Activated CD8-positive, alpha-beta T cell treated with anti-CD3 and anti-CD28 coated beads for 36 hours (primary cell): ENCODE measurements at places on chromosomes 2 and 18. TPM values are rescaled to one million over a fixed set of nuclear protein-coding genes. Genes with fewer than 3 reads are reported as not detected.

DNA sequence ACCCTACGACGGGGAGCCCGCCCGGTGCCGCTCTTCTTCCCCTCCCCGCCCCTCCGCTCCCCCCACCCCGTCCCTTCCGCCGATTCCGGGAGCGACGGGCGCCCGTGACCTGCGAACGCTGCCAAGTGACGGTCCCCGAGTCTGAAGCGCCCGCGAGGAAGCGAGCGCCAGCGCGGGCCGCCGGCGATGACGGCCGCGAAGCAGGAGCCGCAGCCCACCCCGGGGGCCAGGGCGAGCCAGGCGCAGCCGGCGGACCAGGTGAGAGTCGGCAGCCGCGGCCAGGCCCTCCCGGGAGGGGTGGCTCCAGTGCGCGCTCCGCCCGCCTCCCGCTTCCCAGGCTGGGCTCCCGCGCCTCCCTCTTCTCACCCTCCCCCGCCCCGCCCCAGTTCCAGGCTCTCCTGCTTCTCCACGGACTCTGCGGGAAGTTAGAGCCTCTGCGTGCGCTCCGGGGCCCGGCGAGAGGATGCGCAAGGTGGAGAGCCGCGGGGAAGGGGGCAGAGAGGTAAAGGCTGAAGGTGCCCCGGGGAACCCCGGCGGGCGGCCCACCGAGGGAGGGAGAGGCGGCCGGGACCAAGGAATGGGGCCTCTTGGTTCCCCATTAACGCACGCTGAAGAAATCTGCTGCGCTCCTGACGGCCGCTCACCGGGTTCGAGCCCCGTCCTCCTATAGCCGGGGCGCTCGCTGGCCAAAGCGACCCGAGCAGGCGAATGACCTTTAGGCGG lies 719.5 kb downstream of the DPP10 start:
- no peak for DNase-seq

CSRNP3 gene
- total RNA-seq: not detected

DNA sequence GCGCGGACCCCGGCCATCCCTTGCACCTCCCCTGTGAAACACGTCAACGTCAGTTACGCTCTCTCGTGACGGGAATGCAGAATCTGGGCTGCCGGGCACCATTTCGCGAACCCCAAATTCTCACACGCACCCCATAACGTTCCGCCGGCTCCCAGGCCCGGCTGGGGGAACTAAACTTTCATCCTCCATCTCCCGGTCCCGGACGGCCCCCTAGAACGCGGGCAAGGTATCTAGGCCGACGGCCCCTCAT lies 544 bp downstream of the DNAJC27 start:
- DNase-seq: peak; percentile 53

GREB1 gene
- 1.5 TPM for total RNA-seq

- DNase-seq: no peak
These were observed 29.4 kb upstream of the ASNSD1 start for GRCh38 chr2:189631849-189632248.

KIAA2012 gene
- not detected for total RNA-seq

NT5DC4 gene
- total RNA-seq: not detected

GRCh38 chr2:215136669-215137328 lies 1.6 kb downstream of the ABCA12 start:
- DNase-seq: peak; percentile 33

DNA sequence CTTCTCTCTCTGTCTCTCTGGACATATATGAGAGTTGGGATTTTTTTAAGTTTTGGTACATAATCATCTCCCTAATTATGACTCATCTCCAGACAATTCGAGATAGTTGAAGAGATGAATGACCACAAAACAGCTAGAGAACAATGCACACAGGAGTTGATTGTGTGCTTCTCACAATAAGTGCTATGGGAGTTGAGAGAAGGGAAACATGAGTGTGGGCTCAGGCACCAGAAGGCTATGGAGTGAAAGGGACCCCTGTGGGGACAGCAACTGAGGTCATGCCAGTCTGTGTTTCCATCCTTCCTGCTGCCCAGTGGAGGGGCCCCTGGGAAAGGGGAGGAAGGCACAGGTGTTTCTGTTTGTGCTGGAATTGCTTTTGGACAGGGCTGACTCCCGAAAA lies 6.5 kb upstream of the YWHAQ start:
- DNase-seq: no peak

- DNase-seq: no peak
These were observed 120.9 kb downstream of the MEP1B start for GRCh38 chr18:32310774-32311173.

SNORC gene
- total RNA-seq: 2.4 TPM

- DNase-seq: no peak
These were observed 7.1 kb downstream of the PKDCC start for GRCh38 chr2:42054714-42055430.

GRCh38 chr2:104375206-104375605 lies 478.7 kb upstream of the POU3F3 start:
- no peak for DNase-seq

DNA sequence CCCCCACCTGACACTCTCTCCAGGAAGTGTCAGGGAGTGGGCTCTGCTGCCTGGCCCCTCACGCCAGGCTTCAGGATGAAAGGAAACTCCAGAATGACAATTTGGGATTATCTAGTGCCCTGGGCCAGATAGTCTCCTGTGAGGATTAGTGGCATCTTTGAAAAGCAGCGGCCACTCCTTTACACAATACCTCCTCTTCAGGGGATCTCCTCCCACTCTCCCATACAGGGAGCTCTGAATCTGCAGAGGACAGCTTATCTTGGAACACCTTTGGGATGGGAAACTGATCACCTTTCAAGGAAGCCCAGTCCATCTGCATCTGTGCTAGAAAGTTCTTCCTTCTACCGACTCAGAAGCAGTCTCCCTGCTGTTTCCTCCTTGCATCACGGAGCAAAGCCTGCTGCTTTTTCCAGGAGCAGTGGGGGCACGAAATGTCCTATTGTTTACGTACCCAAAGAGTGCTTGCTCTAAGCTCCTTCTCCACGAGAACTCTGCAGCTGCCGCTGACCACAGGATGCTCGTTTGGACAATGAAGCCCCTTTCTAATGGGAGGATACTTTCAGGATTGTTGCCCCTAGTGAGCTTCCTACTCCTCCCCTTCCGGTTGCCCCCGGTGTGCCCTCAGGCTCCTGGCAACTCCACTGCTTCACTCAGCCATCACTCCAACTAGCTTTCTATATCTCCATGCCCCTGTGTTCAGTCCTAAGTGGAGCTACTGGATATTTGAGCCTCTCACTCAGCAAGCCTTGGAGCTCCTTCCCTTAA lies 31.5 kb downstream of the SIX3 start:
- no peak for DNase-seq

VWC2L gene
- not detected for total RNA-seq

ARHGEF4 gene
- 4.2 TPM for total RNA-seq

DNA sequence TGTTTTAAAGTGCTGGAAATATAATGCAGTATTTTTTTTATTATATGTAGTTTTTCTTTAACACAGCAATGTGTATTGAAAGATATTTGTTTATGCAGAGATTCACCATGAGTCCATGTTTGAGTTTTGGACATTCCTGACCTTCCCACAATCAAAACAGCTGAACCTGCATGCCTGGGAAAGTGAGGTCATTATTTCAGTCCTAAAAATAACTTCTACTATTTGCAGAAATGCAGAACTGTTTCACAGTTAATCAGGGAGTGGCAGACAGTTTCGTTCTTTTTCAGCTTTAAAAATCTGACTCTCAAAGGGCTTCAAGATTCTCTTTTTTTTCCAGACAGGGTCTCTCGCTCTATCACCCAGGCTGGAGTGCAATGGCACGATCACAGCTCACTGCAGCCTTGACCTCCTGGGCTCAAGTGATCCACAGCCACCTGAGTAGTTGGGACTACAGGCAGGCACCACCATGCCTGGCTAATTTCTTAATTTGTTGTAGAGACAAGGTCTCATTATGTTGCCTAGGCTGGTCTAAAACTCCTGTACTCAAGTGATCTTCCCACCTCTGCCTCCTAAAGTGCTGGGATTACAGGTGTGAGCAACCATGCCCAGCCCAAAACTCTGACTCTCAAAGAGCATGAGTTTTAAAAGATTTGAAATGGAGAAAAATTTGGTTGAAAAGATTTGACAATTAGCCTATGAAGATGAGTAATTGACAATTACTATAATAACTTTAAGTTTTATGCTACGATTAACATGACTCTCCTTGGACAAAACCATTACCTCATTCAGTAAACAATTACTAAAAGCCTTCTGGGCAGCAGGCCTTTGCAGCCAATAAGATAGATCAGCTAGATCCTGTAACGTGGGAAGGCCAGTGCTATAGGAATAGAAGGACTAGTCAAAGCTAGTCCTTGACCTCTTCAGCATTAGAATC lies 5.0 kb upstream of the MYL12B start:
- DNase-seq: no peak

ATP6V1B1 gene
- total RNA-seq: not detected

DNA sequence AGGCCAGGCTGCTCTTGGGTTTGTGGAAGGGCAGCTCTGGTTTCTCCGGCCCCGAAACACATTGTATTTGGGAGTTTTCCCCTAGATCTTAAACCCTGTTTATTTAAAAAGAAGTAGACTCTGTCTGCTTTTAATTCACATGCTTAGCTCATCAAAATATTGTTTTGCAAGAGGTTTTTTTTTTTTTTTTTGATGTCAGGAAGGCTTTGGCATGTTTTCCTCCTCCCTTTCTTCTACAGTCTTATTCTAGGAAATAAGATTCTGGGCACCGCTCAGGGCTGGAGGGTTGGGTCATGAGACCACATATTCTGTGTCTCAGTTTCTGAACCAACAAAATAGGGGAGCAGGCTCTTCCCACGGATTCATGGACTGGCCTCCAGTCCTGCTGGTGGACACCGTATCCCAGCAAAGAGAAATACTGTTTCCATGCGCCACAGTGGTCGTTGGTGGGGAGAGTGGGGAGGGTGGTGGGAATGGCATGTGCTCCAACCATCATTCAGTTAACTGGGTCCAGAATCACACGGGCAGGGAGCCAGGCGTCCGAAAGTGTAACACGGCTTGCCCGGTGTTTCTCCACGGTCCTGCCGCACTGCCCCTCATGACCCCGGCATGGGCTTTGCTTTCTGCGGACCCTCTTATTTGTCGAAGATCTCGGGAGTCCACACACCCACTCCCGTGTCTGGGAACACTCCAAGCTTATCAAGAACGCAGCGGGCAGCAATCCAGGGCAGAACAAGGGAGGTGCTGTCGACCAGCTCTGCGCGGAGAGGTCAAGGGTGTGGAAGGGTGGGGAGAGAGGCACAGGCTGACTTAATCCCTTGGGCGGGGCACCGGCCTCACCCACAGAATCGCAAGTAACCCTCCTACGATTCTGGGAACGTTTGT lies 176.7 kb downstream of the GLI2 start:
- DNase-seq: no peak

DNA sequence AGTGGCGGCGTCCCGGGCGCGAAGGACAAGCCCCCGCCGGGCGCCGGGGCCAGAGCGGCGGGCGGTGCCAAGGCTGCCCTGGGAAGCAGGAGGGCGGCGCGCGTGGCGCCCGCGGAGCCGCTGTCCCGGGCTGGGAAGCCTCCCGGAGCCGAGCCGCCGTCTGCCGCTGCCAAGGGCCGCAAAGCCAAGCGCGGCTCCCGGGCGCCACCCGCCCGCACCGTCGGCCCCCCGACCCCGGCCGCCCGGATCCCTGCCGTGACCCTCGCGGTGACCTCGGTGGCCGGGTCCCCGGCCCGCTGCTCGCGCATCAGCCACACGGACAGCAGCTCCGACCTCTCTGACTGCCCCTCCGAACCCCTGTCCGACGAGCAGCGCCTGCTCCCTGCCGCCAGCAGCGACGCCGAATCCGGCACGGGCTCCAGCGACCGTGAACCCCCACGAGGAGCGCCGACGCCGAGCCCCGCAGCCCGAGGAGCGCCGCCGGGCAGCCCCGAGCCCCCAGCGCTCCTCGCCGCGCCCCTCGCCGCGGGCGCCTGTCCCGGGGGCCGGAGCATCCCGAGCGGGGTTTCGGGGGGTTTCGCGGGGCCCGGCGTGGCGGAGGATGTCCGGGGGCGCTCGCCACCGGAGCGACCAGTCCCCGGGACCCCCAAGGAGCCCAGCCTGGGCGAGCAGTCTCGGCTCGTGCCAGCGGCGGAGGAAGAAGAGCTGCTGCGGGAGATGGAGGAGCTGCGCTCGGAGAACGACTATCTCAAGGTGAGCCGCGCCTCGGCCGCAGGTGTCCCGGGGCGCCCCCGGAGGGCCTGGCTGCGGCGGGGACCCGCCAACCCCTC lies 820 bp downstream of the MTCL1 start:
- peak; percentile 11 for DNase-seq

AMER3 gene
- total RNA-seq: not detected

DNA sequence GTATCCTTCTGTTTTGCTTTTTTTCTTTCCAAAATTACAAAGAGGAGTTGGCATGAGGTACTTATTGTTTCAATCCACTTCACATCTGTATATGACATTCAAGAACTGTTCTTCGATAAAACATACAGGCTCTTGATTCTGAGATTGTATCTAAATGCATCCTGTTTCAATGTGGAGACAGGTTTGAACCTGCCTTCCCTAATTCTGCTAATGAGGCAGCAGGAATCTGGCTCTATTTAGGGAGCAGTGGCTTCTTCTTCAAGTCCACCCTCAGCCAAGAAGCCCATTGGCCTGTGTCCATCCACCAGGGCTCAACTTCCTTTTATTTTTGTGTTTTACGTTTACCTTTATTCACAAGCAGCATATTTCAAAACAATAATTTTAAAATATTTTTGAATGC lies 84.8 kb upstream of the PIK3C3 start:
- no peak for DNase-seq

- DNase-seq: no peak
These were observed 56.3 kb downstream of the ZAP70 start for GRCh38 chr2:97769711-97770110.

GRCh38 chr2:164335128-164335527 lies 286.2 kb downstream of the GRB14 start:
- no peak for DNase-seq

- DNase-seq: no peak
These were observed 2.8 kb downstream of the PRKCE start for GRCh38 chr2:45654250-45654649.

GRCh38 chr18:36851202-36851590 lies 22.3 kb downstream of the KIAA1328 start:
- DNase-seq: no peak

DNA sequence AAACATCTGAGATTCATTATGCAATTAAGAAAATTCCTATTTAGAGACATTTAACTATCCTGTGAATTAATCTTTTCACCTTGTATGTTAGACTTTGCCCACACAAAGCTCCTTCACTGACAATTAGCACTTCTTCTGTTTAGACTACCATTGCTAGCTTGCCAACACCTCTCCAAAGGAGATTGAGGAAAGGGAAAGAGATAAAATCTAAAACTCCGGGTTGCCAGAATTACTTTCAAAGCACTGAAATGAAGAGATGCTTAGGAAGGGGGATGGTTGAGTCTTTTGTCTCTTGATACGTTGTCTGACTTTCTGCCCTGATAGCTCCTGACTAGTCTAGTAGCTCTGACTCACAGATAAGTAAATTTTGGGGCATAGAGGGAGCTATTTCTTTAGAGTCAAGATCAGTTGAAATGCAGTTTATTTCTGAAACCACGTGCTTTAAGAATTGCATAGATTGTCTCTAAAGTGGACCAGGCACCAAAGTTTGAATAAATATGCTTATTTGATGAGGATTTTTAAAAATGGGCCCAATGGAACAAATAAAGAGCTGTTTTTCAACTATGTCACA lies 74.1 kb upstream of the DSEL start:
- no peak for DNase-seq

- DNase-seq: no peak
These were observed 23.3 kb downstream of the INHBB start for GRCh38 chr2:120369250-120369649.

GRCh38 chr2:171754254-171754939 lies 67.1 kb downstream of the DYNC1I2 start:
- DNase-seq: no peak
